ENCODE measurements at places on chromosomes 1 and 21. TPM values are rescaled to one million over a fixed set of nuclear protein-coding genes. Genes with fewer than 3 reads are reported as not detected.

DNA sequence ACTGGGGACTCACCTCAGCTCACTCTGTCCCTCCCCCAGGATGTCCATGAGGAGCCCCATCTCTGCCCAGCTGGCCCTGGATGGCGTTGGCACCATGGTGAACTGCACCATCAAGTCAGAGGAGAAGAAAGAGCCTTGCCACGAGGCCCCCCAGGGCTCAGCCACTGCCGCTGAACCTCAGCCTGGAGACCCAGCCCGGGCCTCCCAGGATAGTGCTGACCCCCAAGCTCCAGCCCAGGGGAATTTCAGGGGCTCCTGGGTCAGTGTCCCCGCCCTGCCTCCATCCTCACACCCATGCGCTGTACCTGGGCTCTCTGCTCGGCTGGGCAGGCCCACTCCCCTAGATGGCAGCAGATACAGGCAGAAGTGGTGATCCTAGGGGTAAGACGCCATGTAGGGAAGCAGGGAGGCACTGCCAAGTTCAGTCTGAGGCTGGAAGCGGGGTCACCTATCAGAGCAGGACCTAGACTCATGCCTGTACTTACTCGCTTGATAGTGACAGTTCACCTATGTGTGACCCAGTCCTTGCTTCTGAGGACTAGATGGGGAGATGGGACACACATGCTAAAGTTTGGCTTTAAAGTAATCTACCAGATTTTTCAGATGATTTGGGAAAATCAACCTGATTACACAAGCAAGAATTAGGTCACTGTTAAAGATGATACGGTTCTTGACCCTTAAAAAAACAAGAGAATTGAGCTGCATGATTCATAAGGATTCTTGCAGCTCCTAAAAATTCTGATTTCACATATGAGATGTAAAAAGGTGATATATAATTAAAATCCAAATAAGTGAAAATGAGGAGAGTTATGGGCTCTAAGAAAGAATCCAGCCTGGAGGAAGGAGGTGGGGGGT, 38.7 kb downstream of the ETNK2 start:
- DNase-seq, result no peak

GRCh38 chr1:64519901-64520300, 50.0 kb downstream of the CACHD1 start:
- no peak for DNase-seq

DNA sequence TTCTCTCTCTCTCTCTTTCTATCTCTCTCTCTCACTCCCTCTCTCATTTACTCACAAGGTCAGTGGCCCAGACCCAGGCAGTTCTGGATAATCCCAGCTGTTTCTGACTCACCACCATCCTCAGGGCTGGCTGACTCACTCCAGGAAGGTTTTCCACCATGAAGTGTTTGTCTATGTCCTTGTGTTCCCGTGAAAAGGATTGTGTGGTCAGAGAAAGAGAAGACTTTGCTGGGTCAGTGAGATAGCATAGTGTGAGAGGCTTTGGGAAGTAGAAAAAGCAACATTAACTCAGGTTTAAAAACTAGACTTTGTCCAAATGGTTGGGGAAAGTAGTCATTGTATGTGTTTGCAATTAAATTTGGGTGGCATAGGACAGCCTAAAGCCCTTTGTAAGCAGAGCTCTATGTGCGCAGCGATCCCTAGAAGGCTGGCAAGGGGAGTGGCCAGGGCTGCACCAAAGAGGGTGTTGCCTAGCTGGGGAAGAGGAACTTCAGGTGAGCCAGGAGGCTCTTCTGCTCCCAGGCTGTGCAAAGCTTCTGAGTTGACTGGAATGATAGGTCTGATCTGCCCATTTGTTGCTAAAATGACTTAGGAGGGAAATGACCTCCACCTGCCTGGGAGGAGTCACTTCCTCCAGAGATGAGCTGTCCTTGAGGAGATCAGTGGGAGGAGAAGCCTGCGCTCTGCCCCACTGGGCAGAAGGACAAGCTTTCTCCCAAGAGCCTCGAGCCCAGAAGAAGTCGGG, 4.9 kb upstream of the CAPN2 start:
- DNase-seq, result peak; percentile 79

DNA sequence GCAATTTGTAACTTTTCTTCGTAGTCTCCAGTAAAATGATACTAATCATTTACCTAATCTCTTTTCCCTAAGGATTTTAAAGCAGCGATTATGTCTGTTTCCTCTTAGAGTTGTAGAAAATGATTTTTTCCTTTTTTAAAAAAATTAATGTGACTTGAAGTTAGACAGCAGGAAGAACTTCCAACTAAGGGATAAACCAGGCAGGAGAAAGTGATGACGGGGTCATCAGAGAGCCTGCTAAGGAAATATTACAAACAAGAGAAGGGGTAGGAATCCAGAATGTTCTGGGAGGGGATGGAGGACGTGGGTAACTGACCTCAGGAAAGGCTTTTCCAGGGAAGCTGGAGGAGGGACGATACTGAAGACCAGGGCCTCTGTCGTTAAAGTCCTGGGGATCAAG, 8.8 kb upstream of the ETV3L start:
- DNase-seq, result no peak

Gene ZNF683
- not detected for total RNA-seq

Gene CLCA4
- 0.21 TPM for total RNA-seq

Gene HNRNPCL2
- total RNA-seq, result not detected
